Keratinocyte (primary cell): ENCODE measurements at places on chromosomes 11 and 22. TPM values are rescaled to one million over a fixed set of nuclear protein-coding genes. Genes with fewer than 3 reads are reported as not detected.

- peak; percentile 36 for DNase-seq
These were observed 144.3 kb upstream of the ANO3 start for GRCh38 chr11:26187639-26188038.

GRCh38 chr11:77397631-77398030 is 76.3 kb downstream of the PAK1 start:
- DNase-seq = no peak

- DNase-seq = peak; percentile 5
These were observed 515.1 kb downstream of the INSC start for GRCh38 chr11:15629690-15630321.

DNA sequence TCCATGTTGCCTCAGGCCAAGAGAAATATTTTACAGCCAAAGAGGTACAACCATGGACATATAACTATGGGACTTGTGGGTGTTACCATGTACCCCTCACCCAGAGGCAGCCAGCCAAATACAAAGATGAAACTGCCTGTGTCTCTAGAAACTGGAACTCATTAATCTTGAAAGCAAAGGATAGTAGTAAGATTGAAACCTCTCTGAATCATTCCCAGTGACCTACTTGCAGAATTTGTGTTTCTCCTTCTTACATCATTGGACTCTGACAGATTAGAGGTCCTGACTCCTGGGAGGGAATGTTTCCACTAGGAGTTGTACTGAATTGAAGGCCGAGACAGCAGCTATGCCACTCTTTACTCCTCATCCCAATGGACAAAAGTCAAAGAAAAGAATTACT is 257.4 kb upstream of the UBASH3B start:
- no peak for DNase-seq

DNA sequence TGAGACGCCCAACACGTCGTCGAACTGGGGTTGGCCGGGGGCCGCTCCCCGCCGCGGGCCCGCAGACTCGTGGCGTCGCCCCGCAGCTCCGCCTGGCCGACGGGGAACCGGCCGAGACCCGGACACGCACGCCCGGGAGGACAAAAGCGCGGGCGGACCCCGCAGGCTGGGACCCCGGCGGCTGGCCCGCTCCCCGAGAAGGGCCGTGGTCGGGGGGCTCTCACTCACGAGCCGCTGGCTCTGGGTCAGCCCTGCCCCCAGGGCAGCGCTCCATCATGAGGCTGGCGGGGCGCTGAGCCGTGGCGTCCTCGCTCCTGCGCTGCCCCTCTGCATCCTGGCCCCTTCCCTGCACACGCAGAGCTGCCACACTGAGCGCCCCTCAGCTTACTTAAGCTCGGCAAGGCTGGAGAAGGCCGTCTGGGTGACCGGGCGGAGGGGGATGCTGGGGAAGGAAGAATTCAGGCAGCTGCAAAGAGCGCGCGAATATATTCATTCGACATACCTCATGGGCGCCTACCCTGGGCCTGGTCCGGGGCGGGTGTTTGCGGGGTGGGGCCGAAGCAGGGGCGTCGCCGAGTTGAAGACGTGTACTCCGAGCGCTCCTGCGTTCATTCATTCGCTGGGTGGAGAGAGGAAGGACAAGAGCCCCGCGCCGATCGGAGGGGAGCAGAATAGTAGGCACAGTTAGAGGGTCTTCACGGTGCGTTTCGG is 579 bp upstream of the CYB5R2 start:
- DNase-seq = no peak

DNA sequence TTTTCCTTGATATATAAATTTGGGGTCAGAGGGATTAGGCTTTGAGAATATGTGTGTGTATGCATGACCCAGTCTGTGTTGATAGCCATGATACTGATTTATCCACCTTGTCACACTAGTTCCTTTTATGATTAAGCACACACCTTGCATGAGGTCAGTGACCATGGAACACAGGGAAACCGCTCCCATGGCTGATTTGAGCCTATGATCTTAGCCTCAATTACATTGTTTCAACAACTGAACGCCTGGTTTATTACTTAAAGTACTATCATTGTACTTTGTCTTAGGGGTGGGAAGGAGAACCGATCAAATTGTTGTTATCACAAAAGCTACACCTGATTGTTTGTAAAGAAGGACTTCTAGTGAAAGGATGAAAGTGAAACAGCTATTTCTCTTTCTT is 70.7 kb downstream of the ARFGAP2 start:
- DNase-seq = no peak

DNA sequence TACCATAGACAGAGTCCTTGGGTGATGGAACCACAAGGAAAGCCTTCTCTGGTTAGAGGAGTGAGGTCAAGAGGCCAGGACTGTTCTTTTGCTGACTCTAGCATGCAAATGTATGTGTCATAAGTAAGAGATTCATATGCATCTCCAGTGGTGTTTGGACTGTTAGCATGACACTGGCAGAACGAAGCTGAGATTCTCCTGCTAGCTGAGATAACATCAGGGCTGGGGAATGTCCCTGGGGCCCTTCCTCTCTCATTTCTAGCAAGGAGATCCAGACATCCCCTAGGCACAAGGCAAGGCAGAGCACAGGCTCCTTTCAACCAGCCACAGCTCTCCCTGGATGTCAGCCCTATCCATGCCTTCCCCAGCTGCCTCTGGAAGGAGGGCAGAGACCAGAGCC is 711.3 kb downstream of the OPCML start:
- no peak for DNase-seq

- no peak for DNase-seq
These were observed 687 bp downstream of the ZNF202 start for GRCh38 chr11:123740787-123741158.

- no peak for DNase-seq
These were observed 1307.8 kb upstream of the RAG2 start for GRCh38 chr11:37905707-37906417.

- DNase-seq = no peak
These were observed 1.6 kb downstream of the DEAF1 start for GRCh38 chr11:693415-693831.

- DNase-seq = no peak
These were observed 244.4 kb downstream of the TTC28 start for GRCh38 chr22:28435140-28435768.

GRCh38 chr22:50173311-50173982 is 2.9 kb downstream of the PANX2 start:
- no peak for DNase-seq

GRCh38 chr11:116649268-116649667 is 123.5 kb downstream of the BUD13 start:
- no peak for DNase-seq

- DNase-seq = no peak
These were observed 1133.4 kb upstream of the CCDC90B start for GRCh38 chr11:84419616-84420015.

DNA sequence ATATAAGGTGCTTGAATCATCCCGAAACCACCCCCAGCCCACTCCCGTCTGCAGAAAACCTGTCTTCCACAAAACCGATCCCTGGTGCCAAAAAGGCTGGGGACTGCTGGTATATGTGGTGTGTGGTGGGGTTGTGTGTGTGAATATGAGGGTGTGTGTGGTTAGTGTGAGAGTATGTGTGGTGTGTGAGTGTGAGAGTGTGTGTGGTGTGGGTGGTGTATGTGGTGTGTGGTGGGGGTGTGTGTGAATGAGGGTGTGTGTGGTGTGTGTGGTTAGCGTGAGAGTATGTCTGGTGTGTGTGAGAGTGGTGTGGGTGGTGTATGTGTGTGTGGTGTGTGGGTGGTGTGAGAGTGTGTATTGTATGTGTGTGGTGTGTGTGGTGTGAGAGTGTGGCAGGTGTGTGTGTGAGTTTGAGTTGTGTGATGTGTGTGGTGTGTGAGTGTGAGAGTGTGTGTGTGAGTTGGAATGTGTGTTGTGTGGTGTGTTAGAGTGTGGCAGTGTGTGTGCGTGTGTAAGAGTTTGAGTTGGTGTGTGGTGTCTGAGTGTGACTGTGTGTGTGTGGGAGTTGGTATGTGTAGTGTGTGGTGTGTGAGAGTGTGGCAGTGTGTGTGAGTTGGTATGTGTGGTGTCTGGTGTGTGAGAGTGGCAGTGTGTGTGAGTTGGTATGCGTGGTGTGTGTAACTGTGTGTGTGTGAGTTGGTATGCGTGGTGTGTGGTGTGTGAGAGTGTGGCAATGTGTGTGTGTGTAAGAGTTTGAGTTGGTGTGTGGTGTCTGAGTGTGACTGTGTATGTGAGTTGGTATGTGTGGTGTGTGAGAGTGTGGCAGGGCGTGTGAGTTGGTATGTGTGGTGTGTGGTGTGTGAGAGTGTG is 6.5 kb downstream of the UPK3A start:
- DNase-seq = no peak

DNA sequence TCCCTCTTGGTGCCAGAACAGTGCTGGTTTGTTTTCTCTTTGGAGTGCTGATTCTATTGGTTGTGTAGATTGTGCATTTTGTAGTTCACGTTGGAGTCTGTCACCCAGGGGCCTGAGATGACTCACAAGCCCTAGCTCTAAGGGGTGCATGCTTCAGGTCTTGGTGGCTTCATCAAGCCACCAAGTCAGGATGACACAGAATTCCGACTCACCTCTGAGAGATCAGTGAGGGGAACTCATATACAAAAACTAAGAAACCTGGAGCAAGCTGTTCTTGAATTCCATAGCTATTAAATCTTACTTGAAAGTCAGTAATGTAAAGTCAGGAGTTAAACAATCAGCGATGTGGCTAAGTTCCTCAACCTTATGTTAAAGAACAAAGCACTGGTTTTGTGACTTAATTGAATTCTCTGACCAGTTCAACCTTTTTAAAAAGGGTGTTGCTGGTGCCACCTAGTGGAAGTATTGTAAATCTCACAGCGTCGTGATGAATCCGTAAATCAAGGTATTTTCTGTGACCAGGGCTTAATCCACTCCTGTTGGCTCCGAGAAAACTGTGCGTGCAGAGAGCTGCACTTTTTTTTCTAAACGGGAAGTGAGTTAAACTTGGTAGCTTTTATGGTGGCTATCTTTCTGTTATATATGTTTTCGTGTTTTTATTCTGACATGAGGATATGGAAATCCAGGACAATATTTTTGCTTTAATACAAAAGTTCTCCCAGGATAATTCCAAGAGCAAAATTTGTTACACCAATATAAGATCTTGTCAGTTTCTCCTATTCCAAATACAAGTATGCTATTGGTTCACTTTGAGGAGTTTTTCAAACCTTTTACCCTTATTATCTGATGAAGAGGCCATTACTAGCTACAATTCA is 14.6 kb downstream of the MMP13 start:
- DNase-seq = no peak

DNA sequence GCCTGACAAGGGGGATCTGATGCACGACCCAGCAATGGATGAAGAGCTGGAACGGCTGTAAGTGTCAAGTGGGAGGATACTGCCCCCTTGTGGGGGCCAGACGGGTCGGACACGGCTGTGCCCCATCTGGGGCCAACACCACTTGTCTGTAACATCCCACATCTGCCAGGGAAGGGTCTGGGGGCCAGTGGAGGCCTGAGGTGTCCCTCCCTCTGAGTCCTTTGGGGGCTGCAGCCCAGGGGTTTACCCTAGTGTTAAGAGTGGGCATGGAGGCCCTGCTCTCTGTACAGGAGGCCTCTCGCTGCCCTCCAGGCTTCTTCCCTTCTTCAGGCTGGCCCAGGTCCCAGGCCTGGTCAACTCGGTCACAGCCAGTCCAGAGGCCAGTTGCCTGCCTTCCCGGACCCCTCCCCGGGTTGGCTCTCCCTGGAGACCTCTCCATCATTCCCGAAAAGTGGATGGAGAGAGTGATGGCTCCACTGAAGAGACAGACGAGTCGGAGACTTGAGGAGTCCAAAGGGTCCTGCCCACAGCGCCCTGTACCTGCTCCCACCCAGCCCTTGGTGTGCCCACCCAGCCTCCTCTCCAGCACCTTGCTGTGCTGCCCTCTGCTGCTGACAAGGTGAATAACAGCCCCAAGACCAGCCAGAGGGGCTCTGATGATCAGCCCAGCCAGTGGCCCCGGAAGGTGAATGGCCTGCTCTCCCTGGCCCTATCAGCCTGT is 15.4 kb downstream of the ARFGAP2 start:
- DNase-seq = no peak

DNA sequence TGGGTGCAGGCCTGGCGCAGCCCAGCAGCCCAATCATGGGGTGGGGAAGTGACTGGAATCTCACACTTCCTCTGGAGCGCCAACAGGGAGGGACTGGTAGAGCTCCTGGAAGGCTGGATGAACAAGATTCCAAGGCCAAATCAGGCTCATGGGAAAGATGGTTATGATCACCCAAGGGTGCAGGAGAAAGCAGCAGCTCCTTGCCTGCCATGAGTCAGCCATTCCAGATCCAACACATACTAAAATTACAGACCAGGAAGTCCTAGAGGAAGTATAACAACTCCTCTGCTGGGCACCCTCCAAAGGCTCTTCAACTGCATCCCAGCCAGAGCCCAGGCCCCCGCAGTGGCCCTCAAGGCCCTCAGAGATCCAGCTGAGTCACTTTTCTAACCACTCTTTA is 427.3 kb downstream of the TENM4 start:
- DNase-seq = no peak

- no peak for DNase-seq
These were observed 179.0 kb downstream of the SNX19 start for GRCh38 chr11:130737041-130737830.

GRCh38 chr11:45336136-45336535 is 50.0 kb upstream of the SYT13 start:
- no peak for DNase-seq

DNA sequence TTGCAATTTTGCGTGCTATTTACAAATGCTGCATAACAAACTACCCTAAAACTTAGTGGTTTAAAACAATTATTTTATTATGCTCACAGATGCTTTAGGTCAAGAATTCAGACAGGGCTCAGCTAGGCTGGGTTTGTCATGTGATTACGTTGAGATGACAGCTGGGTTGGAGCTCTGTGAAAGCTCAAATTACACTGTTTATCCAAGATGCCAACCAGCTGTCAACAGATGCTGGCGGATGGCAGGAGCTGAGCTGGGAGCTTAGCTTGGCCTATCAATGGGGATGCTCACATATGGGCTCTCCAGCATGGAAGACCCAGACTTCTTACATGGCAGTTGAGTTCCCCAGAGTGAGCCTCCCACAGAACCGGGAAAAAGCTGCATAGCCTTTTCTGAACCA is 62.7 kb downstream of the STK33 start:
- DNase-seq = no peak

TLCD5 gene
- polyA plus RNA-seq = 2.7 to 4.0 TPM (median 3.7 TPM) in 3 replicates

GNAZ gene
- polyA plus RNA-seq = 0.03 to 0.09 TPM (median 0.04 TPM) in 3 replicates

SEPTIN5 gene
- 2.2 to 4.9 TPM (median 4.2 TPM) in 3 replicates for polyA plus RNA-seq

TH gene
- polyA plus RNA-seq = 0.50 to 0.86 TPM (median 0.67 TPM) in 3 replicates

MUC5B gene
- polyA plus RNA-seq = not detected in 3 replicates

LARGE2 gene
- polyA plus RNA-seq = 7.1 to 29.9 TPM (median 11.1 TPM) in 3 replicates

PANX3 gene
- polyA plus RNA-seq = not detected in 3 replicates

KRTAP5-2 gene
- polyA plus RNA-seq = not detected in 3 replicates

ASPHD2 gene
- polyA plus RNA-seq = 3.5 to 4.6 TPM (median 3.6 TPM) in 3 replicates
